ENCODE measurements at places on chromosomes 12 and 14.

GRCh38 chr12:74365178-74365964 is 172.3 kb upstream of the ATXN7L3B start:
- DNase-seq, result peak; percentile 56

GRCh38 chr12:109605599-109606228 is 32.1 kb downstream of the MVK start:
- DNase-seq, result no peak

GRCh38 chr12:110203546-110203945 is 77.5 kb upstream of the ATP2A2 start:
- no peak for DNase-seq

DNA sequence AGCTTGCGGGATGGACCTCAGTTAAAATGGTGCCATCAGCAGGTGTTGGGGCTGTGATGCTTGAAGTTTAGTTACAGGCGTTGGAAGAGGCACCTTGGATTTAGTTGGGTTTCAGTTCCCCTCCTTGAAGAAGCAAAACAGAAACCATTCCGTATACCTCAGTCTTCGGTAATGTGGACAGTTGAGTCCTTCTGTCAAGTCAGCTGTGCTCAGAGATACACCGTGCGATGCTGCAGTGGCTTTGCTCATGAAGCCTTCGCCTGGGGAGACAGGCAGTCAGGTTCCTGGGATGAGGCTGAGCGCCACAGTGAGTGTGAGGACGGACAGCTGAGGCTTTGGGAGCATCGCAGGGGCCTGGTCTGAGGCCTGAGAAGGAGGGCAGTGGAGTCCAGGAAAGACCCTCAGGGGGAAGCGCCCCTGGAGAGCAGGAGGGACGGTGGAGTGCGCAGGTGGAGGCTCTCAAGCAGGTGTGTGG is 7.4 kb downstream of the RAN start:
- no peak for DNase-seq

DNA sequence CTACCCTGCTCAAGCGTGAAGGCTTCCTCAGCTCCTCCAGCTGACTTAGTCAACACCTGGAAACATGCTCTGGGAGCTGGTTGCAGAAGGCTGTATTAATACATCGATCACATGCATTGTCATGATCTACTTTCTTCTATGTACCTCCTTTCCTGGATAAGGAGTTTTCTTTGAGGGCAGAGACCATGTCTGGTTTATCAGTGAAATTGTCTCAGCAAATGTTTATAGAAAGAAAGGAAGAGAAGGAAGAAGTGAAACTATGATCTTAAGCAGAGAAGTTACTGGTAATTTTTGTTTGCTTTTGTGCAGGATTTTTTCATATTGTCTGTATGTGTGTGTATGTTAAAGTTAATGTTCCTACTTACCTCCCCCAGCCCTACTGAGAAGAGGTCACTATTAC is 4.5 kb downstream of the DYRK4 start:
- DNase-seq, result no peak

DNA sequence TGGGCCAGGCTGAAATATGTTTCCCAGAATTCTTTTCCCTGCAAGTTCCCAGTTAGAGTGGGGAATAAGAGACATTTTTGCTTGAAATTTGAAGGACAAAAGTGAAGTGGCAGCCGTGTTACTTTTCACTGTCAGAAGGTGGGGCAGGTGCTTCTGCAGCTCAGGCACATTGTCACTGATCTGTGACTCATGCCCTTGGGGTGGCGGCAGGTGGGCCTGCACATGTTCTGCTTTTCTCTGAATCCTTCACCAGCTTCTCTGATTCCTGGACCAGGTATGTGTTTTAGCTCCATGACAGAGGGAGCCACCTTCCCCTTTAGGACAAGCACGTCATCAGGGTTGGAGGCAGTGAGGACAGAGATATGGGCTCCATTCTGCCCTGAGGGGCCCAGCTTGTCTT is 11.7 kb upstream of the KCNA5 start:
- DNase-seq, result no peak

DNA sequence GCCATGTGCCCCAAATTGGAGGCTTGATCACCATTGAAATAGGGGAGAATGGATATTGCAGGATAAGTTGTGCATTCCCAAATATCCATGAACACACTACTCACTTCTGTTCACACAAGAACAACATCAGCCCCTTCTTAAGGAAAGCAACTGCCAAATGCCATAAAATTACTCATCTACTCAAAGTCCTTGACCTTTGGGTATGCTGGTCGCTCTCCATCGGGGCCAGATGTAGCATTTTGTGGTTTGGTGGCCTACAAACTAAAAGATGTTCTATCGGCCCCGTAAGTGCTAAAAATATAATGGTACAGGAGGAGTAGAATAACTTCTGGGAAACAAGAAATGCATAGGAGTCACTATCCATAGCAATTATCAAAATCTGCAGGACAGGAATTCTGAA is 362.6 kb downstream of the AEBP2 start:
- no peak for DNase-seq
